Pancreas (tissue), 10 donors: ENCODE measurements at places on chromosomes 12 and 14.

- no peak for DNase-seq
- no peaks in the 10 kb centered on the region for H3K4me1 ChIP-seq
- no peaks in the 10 kb centered on the region for H3K27me3 ChIP-seq
- H3K27ac ChIP-seq: no peak overlapping the region
Measured at GRCh38 chr14:89406941-89407340, 10.1 kb downstream of the FOXN3 start.

GRCh38 chr12:80432061-80432460 is 12.0 kb upstream of the PTPRQ start:
- DNase-seq: no peak
- no peaks in the 10 kb centered on the region for H3K27me3 ChIP-seq
- no peaks in the 10 kb centered on the region for H3K4me1 ChIP-seq
- no peak overlapping the region for H3K4me3 ChIP-seq
- no peaks in the 10 kb centered on the region for H3K36me3 ChIP-seq

GRCh38 chr14:93086441-93087055 is 29.2 kb downstream of the ITPK1 start:
- no peaks in the 10 kb centered on the region for H3K27me3 ChIP-seq
- H3K4me1 ChIP-seq: no peaks in the 10 kb centered on the region
- H3K27ac ChIP-seq: no peak overlapping the region
- H3K36me3 ChIP-seq: no peaks in the 10 kb centered on the region

DNA sequence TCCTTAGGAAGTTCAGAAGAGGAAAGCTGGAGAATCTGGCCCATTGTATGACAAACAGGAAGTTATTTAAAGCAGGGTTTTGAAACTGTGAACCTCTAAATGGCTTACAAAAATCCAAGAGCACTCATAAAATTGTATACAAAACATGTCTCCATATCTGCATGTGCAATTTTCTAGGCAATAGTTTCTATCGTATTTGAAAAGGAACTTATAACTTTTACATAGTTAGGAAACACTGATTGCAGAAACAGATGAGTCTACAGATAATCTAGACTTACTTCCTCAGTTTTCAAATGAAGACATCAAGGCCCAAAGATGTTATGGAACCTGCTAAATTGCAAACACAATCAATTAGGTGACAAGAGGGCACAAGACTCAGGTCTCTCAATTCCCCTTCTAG is 53.3 kb upstream of the ETV6 start:
- no peaks in the 10 kb centered on the region for H3K4me1 ChIP-seq
- DNase-seq: no peak
- no peaks in the 10 kb centered on the region for H3K27me3 ChIP-seq

DNA sequence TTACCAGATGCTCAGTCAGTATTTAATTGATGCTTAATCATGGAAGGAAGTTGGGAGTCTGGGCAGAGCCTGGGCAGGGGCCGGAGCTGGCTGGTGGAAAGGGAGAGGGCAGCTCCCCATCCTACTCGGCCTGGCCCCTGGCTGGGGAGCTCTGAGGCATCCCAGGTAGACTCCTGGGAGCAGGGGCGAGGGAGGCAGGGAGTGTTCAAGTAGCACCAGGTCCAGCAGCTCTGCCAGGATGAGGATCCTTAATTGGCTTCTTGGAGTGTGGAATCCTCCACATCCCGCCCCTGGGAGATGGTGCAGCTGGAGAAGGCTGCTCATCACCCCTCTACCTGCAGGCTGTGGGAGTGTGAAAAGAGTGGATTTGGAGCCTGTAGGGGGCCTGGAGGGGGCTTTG is 30.9 kb downstream of the SYNDIG1L start:
- no peak overlapping the region for H3K27ac ChIP-seq
- no peaks in the 10 kb centered on the region for H3K4me1 ChIP-seq
- no peaks in the 10 kb centered on the region for H3K36me3 ChIP-seq
- H3K4me3 ChIP-seq: no peak overlapping the region

DNA sequence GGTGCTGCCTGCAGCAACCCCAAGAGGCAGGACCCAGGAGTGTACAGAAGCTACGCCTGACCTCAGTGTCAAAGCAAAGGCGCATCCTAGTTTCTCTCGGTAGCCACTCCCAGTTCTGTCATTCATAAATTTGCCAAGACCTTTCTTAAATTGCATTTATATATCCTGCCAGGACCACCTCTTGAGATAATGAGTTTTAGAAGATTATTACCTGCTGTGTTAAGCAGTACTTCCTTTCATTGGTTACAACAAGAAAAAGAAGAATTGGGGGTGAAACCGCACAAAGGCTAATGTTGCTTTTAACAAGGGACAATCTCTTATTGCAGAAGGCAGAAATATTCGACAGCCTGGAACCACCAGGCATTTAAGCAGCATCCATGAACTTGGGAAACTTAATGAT is 57.8 kb downstream of the CIT start:
- H3K27me3 ChIP-seq: no peaks in the 10 kb centered on the region
- H3K4me1 ChIP-seq: no peaks in the 10 kb centered on the region
- H3K4me3 ChIP-seq: no peak overlapping the region
- no peak for DNase-seq

DNA sequence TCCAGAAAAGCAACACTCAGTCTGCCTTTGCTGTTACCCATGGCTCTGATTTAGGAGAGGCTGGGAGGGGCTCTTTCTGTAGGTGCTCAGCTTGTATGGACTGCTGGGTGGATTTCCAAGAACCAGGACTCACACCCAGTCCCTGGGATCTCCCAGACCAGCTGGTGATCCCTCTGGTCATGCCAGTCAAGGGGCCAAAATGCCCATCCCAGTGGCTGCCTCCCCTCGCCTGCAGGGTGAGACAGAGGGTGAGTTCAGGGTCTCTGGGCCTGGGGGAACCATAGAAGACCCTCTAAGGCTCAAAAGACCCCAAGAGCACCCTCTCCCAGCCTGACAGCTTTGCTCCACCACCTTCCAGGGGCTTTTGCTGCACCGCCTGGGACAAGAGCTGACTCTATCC is 78.6 kb upstream of the MYL2 start:
- no peak for DNase-seq
- no peak overlapping the region for H3K27ac ChIP-seq
- no peaks in the 10 kb centered on the region for H3K27me3 ChIP-seq
- no peaks in the 10 kb centered on the region for H3K4me1 ChIP-seq
- no peak overlapping the region for H3K4me3 ChIP-seq

GRCh38 chr14:76531821-76532318 is 155.9 kb downstream of the ESRRB start:
- H3K27me3 ChIP-seq: no peaks in the 10 kb centered on the region
- H3K4me3 ChIP-seq: no peak overlapping the region
- H3K27ac ChIP-seq: no peak overlapping the region
- no peaks in the 10 kb centered on the region for H3K36me3 ChIP-seq

DNA sequence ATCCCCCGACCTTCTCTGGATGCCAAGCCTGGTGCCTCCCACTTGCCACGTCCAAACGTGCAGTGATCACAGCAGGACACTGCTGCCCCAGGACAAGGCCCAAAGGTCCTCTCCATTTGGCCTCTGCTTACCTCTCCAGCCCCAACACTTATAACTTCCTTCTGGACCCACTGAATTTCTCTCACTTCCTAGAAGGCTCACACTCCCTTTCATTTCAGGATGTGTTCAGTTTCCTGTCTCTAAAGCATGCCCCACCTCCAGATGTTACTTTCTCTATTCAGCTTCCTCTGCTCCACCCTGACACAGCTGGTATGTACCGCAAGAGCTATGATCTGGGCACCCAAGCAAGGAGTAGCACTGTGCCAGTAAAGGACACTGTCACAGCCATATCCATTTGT is 33.0 kb downstream of the CDKL1 start:
- H3K27me3 ChIP-seq: no peaks in the 10 kb centered on the region
- no peak for DNase-seq
- no peaks in the 10 kb centered on the region for H3K36me3 ChIP-seq
- H3K4me3 ChIP-seq: no peak overlapping the region
- H3K4me1 ChIP-seq: peaks cover 20% of the 10 kb centered on the region

DNA sequence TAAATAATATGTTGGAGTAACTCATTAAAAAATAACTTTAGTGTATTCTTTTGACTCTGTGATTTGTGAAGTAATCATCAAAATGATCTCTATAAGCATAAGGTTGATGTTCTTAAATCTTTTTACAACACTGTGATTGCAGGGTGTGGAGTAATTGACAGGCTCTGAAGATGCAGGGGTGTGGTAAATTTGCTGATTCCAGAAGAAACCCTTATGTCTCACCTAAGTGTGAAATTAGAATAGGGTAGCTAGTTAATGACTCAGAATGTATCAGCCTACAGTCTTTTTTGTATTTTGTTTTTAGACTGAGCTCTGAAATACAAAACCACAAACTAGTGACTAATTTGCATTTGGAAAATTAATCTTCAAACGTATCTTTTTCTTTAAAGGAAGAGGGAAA is 5.9 kb downstream of the PRPF39 start:
- no peak overlapping the region for H3K27ac ChIP-seq
- no peak for DNase-seq
- H3K27me3 ChIP-seq: no peaks in the 10 kb centered on the region
- peaks cover 36% of the 10 kb centered on the region for H3K4me1 ChIP-seq
- H3K4me3 ChIP-seq: no peak overlapping the region

DNA sequence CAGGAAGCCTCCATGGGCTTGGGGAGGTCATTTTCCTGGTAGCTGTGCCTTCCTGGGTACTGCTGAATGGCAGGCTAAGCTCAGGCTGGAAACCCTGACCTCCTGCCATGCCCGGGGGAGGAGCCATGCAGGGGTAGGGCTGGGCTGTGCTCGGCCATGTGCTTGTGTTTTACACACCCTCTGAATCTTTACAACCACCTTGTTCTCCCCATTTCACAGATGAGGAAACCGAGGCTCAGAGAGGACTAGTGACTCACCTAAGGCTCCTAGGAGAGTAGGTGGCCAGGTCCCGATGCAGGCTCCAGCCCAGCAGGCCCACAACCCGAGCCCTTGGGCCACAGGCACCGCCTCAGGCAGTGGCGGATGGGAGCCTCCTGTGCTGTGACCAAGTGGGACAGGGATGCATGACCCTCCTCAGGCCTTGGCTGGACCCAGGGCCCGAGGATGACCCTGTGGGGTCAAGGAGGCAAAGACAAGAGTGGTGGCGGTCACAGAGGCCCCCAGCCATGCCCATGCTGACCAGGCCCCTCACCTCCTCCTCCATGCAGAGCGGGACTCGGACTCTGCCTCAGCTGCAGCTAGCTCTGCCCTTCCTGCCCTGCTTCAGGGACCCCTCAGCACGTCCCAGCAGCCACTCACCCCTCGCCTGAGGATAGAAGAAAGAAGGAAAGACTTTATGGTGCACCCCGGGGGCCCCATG is 136.1 kb downstream of the CALM1 start:
- H3K27me3 ChIP-seq: no peaks in the 10 kb centered on the region
- no peaks in the 10 kb centered on the region for H3K36me3 ChIP-seq
- H3K4me3 ChIP-seq: no peak overlapping the region
- no peak for DNase-seq

- H3K27ac ChIP-seq: no peak overlapping the region
- no peaks in the 10 kb centered on the region for H3K4me1 ChIP-seq
- DNase-seq: no peak
- no peak overlapping the region for H3K4me3 ChIP-seq
- H3K36me3 ChIP-seq: no peaks in the 10 kb centered on the region
- no peaks in the 10 kb centered on the region for H3K27me3 ChIP-seq
Measured at GRCh38 chr12:51419425-51420193, 5.0 kb upstream of the SLC4A8 start.

DNA sequence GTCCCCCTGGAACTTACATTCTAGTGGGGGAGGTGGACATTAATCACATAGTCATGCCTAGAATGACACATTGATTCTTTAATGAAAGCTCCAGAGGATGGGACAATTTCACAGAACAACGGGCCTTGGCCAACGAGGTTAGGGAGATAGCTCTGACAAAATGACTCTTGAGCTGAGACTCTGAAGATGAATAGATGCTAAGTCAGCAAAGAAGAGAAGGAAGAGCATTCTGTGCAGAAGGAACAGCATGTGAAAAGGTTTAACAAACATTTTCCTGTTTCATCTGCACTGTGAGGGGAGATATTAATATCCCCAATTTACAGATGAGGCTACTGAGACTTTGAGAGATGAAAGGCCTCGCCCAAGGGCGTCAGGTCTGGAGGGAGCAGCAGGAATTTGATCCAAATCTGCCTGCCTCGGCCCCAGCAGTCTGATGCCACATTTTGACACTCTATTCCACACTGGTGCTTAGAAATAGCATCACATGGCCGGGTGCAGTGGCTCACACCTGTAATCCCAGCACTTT is 193.6 kb downstream of the RBM19 start:
- H3K27me3 ChIP-seq: no peaks in the 10 kb centered on the region
- DNase-seq: no peak
- no peak overlapping the region for H3K27ac ChIP-seq
- no peak overlapping the region for H3K4me3 ChIP-seq
- H3K36me3 ChIP-seq: no peaks in the 10 kb centered on the region

- no peaks in the 10 kb centered on the region for H3K27me3 ChIP-seq
- H3K36me3 ChIP-seq: no peaks in the 10 kb centered on the region
- H3K4me1 ChIP-seq: no peaks in the 10 kb centered on the region
- no peak overlapping the region for H3K4me3 ChIP-seq
- H3K27ac ChIP-seq: no peak overlapping the region
Measured at GRCh38 chr12:80212938-80213645, 113.8 kb downstream of the OTOGL start.

DNA sequence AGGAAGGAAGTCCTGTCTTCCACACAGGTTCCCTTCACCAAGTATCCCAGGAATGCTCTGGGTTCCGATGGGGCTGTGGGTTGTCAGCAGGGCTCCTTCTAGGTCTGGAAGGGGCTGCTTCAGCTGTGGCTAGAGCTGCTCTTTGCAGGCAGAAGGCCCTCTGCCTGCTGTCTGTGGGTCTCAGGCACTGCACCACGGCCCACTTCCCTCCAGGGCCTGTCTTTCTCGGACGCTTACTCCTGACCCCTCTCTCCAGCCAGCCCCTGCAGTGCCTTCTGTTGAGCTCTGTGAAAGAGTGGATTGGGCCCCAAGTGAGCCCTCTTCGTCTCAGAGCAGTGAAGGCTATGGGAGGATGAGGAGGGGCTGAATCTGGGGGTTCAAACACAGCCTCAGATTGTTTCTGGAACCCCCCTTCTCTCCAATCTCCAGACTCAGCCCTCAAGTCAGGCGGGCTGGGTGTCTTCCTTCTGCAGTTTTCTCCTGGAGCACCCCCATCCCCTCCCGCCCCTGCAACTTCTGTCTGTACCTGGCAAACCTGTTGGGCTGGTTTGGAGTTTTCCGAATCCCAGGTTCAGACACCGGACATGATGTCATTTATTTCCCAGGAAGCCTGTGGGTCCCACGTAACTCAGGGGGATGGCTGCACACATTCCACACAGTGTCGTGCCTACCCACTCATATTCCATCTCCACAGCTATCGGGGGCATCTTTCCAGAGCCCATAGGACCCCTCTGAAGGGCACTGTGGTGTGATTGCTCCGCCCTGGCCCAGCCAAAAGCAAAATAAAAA is 24.9 kb upstream of the SPPL3 start:
- H3K27ac ChIP-seq: peak overlapping the region; percentile 36
- no peaks in the 10 kb centered on the region for H3K36me3 ChIP-seq
- H3K27me3 ChIP-seq: no peaks in the 10 kb centered on the region
- peak; percentile 63 for DNase-seq
- H3K4me3 ChIP-seq: no peak overlapping the region
